ENCODE measurements at places on chromosomes 2 and 18.

- DNase-seq: peak; percentile 58
Observed at GRCh38 chr2:54838585-54839035, 115.1 kb downstream of the EML6 start.

GRCh38 chr2:70959271-70959761 is 19.1 kb upstream of the ANKRD53 start:
- no peak for DNase-seq

- no peak for DNase-seq
Observed at GRCh38 chr2:109304242-109304641, 175.2 kb downstream of the SH3RF3 start.

GRCh38 chr2:3476321-3476984 is 42.9 kb downstream of the ADI1 start:
- no peak for DNase-seq

DNA sequence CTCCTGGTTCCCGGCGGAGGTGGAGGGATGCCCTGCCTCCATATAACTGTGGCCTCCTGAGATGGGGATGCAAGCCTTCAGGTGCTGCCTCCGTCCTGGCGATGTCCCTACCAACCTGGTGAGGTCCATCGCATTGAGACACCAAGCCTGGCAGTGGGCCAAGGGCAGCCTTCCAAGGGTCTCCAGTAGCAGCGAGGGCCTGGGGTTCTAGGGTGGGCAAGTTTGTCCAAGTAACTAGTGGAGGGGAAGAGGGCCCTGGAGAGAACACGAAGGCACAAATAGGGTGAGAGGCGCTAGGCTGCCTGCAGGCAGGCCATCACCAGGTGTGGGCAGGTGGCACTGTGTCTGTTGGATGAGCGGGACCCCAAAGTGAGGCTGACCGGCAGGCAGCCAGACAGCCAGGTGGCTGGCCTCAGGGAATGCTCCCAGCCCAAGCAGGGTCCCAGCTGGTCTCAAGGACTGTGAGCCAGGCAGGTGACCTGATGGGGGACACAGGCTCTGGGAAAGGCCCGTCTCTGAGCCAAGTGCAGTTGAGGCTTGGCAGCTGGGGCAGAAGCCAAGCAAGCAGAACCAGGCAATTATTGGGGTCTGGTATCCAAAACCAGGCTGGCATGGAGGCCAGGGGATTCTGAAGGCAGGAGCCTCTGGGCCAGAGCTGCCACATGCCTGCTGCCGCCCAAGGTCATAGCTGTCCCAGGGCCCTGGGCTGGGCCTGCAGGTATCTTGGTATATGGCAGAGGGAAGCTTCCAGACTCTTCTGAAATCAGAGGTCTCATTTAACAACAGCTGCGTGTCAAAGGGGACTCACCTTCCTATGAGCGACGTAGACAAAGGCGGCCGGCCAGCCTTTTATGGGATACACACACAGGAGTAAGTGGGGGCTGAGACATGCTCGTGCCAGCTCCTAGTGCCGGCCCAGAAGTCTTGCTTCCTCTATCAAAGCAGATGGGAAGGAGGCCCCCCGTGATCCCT is 23.4 kb downstream of the RAMP1 start:
- no peak for DNase-seq

DNA sequence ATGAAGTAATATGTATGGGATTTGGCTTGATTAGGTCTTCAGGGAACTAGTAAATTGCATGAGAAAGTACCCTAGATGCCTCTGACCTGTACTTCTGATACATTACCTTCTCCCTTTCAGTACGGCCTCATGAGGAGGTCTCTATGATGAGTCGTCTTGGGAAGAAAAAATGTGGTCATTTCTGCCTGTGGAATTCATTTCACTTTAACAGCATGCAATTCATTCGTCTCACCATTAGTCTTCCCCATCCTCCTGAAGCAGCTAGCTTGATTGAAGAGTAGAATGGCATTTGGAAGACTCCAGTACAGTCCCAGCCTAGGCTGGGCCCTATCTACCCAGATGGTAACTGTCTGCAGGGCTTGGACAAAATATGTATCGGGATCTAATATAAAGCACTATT is 52.2 kb downstream of the TMX3 start:
- DNase-seq: peak; percentile 4

DNA sequence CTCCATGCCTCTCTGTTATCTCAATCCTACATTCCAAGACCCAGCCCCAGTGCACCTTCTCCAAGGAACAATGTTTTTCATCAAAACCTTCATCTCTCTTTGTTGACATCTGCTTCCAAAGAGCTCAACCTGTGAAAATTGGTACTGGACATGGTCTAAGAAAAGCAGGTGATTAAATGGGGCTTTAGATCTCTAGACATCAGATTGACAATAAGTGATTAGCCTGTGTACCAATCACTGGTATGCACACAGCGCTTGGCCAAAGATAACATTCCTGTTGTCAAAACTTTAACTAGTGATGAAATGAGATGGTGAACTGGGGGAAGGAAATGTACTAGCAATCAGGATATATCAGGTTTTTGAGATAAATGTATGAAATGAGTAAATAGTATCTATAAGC is 183.3 kb downstream of the TDRD15 start:
- DNase-seq: no peak

DNA sequence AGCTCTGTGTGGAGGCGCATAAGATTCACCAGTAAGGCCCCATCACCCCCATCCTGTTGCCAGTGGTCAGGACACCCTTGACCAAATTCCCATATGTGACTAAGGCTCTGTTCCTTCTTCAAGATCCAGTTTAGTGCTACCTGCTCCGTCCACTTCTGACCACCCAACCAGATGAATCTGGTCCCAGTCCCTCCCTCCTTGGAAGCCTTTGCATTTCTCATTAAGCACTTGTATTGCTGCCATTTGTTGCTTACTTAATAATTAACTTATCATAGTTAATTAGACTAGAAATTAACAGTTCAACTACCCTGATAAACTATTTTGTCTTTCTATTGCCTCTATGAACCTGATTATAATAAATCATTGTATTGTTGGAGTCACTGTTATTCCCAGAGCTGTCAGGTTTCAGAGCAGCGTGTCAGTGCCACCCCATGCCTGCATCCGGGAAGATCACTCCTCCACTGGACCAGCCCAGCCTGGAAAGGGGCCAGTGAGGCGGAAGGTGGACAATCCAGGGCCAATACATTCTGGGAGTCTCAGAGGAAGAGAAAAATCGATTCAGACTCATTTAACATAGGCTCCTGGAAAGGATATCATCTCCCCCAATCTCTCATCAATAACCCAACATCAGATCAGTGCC is 9.5 kb upstream of the NAT8 start:
- DNase-seq: no peak

- DNase-seq: no peak
Observed at GRCh38 chr2:10675131-10675530, 14.6 kb downstream of the NOL10 start.

DNA sequence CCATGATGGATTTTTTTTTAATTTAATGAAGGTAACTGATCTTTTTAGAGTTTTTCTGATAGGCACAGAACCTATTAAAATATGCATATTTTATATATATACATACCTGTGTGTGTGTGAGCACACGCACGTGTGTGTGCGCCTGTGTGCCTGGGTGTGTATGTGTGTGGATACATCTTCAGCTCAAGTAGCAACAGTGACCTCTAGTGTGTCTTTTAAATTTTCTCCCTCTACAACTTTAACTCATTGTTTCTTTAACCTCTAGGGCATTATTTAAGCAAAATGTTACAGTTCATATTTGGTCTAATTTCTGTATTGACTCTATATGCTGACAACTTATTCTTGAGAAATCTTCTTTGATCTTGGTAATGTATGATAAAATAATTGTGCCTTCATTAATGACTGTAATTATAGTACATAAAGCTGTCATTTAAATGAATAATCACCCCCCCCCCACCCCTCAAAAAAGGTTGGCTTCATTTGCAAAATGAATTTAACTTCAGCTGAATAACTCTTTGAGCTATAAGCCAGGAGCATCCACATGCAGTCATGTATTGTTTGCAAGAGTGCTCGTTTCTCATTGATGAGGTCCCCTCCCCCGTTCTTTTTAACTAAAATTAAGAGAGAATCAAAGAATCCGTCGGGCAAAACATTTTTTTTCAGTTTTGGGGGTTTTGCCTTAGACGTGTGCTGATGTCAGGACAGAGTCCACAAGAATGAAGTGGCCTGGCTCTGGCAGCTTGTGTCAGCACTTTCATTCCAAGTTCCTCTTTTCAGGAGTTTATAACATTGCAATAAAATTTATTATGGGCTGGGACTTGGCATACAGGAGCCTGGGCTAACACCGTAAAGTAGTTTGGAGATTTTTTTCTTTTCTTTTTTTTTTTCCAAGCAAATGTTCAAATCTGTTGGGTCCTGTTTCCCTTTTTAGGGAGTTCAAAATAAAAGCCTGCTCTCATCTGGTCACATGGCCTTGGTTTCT is 80.0 kb downstream of the ETAA1 start:
- peak; percentile 21 for DNase-seq

GRCh38 chr18:12766986-12767433 is 64.2 kb downstream of the PSMG2 start:
- no peak for DNase-seq

DNA sequence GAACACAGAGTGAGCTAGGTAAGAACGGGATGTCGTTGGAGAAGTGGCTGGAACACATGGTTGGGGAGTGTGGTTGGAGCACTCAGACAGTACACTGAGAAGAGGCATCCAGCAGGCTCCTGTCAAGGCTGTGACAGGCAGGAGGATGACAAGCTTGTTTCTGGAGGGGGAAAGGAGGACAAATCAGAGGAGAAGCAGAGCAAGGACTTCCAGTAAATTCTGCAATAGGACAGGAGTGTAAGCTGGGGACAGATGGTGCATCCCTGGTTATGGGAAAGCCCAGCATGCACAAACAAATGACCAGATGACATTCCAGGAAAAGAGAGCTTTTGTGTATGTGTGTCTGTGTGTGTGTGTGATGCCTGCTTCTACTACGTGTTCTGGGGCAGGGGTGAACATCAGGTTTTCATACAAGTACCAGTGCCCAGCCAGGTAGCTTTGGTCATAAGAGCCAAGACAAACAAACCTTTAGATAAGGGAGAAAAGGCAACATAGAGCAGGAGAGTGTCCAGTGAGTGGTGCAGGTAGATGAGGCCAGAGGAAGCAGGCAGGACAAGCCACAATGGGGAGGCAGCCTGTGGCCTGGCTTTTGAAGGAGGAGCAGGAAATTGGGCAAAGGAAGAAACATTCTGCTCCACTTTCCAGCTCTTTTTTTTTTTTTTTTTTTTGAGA is 32.1 kb upstream of the MAPK4 start:
- no peak for DNase-seq

DNA sequence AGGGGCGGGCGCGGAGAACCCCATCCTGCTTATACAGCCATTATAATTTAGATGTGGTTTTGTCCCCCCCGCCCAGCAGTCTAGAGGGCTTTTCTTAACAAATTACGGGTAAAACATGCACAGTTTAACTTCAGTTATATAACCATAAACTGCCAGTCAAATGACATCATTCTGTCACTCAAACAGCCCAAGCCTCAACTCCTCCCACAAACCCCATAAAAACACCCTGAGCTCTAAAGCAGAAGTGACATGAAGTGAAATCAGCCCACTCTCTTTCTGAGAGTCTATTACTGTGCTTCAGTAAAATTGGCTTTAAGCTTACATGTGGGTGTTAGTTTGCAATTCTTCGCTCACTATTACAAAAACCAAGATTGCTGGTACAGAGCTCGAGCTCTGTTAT is 705.1 kb upstream of the GCFC2 start:
- no peak for DNase-seq

DNA sequence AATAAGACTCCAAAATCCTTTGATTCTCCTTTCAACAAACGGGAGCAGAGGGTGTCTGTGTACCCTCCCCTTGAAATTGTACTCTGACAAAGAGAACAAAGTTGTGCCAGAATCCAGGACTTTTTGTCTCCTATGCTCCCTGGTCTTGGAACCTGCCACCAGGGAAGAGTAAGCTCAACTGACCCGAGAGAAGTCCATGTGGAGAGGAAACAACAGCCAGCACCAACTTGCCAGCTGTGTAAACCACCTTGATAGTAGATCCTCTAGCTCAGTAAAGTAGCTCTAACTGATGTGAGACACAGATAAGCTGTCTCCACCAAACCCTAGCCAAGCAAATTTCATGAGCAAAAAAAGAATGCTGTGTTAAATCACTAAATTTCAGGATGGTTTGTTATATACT is 46.9 kb downstream of the LNPK start:
- DNase-seq: no peak

DNA sequence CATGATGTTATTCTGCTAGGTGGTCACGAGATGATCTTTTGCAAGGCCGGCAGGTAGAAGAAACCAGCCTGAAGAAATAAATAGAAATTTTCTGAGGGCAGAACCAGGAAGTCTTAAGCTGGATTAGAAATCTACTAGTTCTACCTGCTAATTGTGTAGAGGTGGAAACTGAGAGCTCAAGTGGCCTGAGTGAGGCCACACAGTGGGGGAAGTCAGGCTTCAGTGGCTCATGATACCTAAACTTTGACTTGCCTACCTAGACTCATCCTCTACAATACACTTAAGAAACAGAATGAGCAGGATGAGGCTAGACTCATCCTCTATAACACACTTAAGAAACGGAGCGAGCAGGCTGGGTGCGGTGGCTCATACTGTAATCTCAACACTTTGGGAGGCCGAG is 134.9 kb upstream of the NDUFV2 start:
- no peak for DNase-seq

GRCh38 chr2:62996534-62997186 is 54.0 kb upstream of the OTX1 start:
- DNase-seq: no peak

DNA sequence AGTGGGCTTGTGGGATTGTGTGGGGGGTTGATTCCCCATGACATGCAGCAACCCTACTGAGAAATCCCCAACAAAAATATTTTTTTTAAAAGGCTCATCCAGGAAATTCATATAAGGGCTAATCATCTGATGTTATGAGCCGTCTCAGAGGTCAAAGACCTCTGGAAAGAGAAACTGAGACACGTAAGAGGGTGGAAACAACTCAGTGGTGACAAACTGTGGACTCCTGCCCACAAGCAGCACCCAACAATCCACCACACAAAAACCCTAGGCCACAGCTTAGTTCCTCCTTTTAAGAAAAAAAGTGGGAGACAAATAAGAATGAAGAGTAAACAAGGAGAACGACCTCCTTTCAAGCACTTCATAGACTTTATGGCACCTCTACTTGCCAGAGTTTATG is 1096.1 kb upstream of the NRXN1 start:
- no peak for DNase-seq

- DNase-seq: no peak
Observed at GRCh38 chr18:39414009-39414700, 1848.6 kb upstream of the CELF4 start.

Measured in AG08396 (cell line).